ENCODE measurements at places on chromosomes 12 and 14.
A peak's percentile ranks its signal among the peaks of the same experiment; 100 is the strongest.

DNA sequence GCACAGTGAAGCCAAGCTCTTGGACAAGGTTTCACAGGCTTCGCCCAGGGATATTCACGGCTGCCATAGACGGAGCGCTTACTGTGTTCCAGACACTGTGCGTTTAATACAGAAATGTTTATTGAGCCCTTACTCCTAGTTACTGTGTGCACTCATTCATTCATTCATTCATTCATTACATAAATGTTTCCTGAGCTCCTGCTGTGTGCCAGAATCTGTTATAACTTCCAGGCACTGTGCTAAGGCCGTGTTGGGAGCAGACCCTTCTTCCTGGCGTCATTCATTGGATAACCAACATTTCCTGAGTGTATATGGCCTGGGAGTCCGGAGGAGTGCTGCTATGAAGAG lies 760 bp upstream of the MED13L start:
- peak; percentile 17 for DNase-seq

- DNase-seq = no peak
These were observed 89.0 kb downstream of the AKAP6 start for GRCh38 chr14:32417956-32418552.

DNA sequence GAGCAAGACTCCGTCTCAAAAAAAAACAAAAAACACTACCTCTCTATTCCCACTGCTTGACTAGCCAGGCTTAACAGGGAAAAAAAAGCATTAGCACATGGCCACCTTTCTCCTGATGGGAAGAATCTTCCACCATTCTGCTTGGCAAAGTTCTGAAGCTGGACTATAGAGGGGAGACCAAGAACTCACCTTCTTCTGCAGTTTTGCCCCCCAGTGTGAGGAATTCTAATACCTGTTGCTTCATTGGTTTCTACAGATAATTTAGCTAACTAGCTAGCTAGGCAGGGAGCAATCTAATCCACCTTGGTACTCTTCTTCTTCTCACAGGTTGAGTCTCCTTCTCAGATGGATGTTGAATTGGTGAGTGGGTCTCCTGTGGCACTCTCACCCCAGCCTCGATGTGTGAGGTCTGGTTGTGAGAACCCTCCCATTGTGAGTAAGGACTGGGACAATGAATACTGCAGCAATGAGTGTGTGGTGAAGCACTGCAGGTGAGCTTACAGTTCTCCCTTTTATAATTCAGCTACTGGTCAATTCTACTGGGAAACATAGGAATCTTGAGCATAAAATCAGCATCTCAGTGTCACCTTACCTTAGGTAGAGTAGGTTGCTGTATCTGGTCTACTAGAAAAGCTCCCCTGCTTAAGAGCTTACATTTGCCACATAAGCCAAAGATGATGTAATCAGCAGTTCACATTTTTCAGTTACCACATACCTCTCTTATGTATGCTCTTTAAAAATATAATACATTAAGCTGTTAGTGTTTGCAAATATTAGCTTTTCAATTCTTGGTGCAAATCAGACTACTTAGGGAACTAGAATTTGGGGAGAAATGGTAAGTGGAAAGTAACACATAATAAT lies 16.0 kb downstream of the METTL3 start:
- no peak for DNase-seq

DNA sequence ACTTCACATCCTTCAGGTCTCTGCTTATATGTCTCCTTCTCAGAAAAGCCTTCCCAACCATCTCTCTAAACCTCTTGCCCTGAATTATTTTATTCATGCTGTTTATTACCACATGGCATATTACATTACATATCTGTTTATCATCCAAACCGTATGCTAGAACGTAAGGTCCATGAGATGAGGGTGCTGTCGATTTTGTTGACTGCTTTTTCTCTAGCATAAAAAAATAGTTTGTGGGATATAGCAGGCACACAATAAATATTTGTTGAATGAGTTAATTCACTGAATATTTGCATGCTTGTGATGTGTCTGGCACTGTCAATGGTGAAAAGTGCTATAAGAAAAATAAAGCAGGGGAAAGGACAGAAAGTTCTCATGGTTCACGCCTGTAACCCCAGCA lies 22.9 kb downstream of the SAMD4A start:
- no peak for DNase-seq

- no peak for DNase-seq
These were observed 222.5 kb downstream of the EXOC5 start for GRCh38 chr14:57046175-57046574.

DNA sequence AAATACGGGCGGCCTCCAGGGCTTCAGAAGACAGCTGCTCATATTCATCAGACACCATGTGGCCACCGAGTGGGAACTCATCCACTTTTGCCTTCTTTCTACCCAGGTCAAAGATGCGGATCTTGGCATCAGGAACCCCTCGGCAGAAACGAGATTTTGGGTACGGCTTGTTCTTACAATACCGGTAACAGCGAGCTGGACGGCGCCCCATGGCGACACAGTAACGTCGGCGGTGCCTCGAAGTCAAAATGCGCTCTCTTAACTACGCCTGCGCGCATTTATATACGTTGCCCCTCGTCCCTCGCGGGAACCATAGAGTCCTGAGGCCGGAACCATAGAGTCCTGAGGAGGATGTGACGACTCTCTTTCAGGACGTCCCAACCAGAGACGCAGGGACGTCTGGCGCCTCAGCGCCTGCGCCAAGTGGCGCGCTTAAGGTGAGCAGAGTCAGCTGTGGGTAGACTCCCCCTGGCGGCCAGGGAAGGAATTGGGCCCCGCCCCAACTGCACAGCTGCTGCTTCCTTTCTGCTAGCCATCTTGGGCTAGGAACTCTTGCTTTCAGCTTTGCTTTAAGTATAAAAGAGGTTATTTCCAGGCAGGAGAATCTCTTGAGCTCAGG lies at the start of gene RPL10L:
RPL10L (minus strand) TSS at position 256 of the 619 bp plus-strand sequence; CDS start at position 211, 45 bp downstream.
- DNase-seq = no peak

GRCh38 chr14:31774567-31774966 lies 213.4 kb downstream of the NUBPL start:
- no peak for DNase-seq

DNA sequence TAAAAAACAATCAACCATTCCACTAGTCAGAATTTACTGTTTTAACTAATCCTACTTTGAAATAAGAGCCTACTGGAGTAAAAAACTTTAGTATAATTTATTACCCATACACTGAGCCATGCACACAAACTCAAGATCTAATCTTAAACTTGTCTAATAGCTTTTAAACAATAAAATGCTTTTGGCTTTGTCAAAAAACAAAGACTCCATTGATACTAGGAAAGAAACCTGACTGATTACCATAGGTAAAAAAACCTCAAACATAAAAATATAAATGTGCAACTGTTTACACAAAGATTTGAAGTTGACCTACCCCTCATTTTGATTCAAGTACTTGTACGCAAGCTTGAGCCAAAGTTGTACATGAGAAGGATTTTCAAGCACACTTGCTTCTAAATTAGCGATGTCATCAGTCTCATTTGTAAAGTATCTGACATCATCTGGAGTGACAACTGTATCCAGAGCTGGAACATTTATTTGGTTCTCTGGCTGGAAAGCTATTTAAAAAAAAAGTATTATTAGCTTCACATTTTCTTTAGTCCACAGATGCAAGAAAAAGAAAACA lies 36.1 kb downstream of the ZFC3H1 start:
- no peak for DNase-seq

- no peak for DNase-seq
These were observed 620 bp downstream of the TMTC1 start for GRCh38 chr12:29782871-29783772.

GRCh38 chr14:101761881-101762529 lies 496 bp downstream of the PPP2R5C start:
- peak; percentile 43 for DNase-seq

DNA sequence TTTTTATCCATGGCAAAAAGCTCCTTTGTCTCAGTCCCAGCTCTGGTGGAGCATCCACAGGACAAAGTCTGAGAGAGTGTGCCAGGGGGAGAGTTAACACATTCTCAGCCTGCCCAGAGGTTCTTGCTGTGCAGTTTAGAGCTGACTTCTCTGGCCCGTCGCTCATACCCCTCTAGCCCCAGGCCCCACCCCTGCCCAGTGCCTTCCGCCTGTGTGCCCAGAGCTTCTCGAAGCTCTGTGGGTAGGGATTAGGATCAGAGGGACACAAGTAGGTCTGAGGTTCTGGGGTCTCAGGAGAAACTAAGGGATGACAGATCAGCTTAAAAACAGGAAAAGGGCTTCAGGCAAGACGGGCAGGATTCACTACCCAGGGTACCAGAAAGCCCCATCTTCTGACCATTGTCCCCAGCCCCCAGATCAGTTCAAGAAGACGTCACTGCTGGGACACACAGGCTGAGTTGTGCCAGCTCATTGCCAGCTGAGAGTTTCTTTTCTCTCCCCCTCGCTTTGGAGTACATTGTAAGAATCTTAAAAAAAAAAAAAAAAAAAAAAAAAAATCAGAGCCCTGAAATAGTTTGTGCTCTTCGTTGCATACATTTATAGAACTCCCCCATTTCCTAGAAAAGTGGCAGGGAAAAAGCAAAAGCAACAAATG lies 127.0 kb downstream of the GCH1 start:
- no peak for DNase-seq

All from NCI-H526 treated with DMSO at 0.1 percent for 48 hours (cell line).